ENCODE measurements at places on chromosomes 1 and 21. TPM values are rescaled to one million over a fixed set of nuclear protein-coding genes. Genes with fewer than 3 reads are reported as not detected.

The KRTAP13-2 gene
- total RNA-seq, result not detected

The POTED gene
- total RNA-seq, result not detected

DNA sequence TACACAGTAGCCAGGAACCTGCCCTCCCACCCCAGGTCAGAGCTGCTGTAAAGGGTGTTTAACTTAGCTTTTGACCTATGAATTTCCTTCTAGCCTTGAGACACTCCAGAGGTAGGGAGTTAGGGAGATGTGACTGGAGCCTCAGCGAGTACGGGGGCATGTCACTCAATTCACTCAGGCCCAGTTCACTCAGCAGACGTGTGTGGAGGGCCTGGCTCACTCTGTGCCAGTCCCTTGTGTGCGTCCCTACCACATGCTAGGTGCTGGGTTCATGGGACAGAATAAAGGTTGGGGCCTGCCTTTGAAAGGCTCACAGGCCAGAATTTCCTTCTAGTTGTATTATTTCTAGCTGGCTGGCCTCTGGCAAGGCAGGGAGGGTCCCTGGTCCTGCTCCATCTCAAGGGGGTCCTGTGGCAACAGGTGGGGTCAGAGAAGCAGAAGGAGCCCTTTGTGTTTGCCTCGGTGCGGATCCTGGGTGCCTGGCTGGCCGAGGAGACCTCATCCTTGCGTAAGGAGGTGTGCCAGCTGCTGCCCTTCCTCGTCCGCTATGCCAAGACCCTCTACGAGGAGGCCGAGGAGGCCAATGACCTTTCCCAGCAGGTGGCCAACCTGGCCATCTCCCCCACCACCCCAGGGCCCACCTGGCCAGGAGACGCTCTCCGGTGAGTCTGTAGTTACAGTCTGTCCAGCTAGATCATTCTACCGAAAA lies 4.5 kb downstream of the NCDN start:
- DNase-seq, result no peak

- DNase-seq, result no peak
These were observed 34.0 kb downstream of the ARHGEF16 start for GRCh38 chr1:3488432-3488831.

- no peak for DNase-seq
These were observed 14.4 kb upstream of the PSMG1 start for GRCh38 chr21:39197448-39198233.
